Mammary epithelial cell (primary cell): ENCODE measurements at places on chromosomes 13 and 19.

GRCh38 chr19:3359919-3360420 lies 6.4 kb upstream of the NFIC start:
- no peak for DNase-seq

- no peak for DNase-seq
Observed at GRCh38 chr19:18396471-18397241, 766 bp downstream of the LRRC25 start.

GRCh38 chr13:99501184-99501847 lies at the start of gene TM9SF2:
Gene TM9SF2 (plus strand): TSS chr13:99501472. CDS start chr13:99501607, 135 bp downstream.
- DNase-seq, result peak; percentile 97

DNA sequence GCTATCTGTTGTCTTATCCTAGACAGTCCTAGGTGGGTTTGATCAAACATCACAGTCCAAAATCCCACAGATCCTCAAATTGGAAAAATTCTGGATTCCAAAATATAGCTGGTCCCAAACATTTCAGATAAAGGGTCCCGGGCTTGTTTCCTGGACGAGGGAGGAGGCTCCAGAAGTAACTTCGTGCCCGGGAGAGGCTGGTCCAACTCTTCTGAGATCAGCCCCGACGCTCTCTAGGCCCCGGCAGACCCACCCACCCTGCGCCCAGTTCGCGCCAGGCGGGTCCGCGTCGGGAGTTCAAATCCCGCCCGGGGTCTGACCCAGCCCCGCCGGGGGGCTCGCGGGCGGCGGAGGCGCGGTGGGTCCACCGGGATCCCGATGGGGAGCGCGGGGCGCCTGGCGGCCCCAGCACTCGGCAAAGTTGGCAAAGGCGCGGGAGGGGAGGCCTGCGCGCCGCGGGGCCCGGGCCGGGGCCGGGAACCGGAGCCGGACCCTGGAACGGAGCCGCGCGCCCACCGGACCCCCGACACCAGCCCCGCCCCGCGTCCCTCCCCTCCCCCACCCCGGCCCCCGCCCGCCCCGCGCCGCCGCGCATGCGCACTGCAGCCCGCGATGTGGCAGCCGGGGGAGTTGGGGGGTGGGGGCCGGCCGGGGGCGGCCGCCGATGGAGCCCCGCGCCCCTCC lies 513 bp downstream of the MIER2 start:
- DNase-seq, result no peak

GRCh38 chr13:49840675-49841074 lies 48.2 kb upstream of the KPNA3 start:
- DNase-seq, result no peak

GRCh38 chr13:96540670-96541069 lies 450.8 kb downstream of the HS6ST3 start:
- no peak for DNase-seq

DNA sequence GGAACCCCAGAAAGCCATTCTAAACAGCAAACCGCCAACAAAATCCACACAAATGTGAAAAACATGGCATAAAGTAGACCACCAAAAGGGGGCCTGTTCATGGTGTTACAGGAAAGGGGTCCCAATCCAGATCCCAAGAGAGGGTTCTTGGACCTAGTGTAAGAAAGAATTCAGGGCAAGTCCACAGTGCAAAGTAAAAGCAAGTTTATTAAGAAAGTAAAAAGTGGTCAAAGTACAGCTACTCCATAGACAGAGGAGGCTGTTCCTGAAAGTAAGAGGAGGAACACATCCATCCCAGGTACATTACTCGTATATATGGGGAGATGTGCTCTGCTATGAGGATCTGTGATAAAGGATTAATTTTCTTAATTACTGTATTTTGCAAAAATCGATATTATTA lies 67.8 kb upstream of the SLC15A1 start:
- DNase-seq, result no peak

- no peak for DNase-seq
Observed at GRCh38 chr19:49809160-49809940, 3.7 kb downstream of the FUZ start.

DNA sequence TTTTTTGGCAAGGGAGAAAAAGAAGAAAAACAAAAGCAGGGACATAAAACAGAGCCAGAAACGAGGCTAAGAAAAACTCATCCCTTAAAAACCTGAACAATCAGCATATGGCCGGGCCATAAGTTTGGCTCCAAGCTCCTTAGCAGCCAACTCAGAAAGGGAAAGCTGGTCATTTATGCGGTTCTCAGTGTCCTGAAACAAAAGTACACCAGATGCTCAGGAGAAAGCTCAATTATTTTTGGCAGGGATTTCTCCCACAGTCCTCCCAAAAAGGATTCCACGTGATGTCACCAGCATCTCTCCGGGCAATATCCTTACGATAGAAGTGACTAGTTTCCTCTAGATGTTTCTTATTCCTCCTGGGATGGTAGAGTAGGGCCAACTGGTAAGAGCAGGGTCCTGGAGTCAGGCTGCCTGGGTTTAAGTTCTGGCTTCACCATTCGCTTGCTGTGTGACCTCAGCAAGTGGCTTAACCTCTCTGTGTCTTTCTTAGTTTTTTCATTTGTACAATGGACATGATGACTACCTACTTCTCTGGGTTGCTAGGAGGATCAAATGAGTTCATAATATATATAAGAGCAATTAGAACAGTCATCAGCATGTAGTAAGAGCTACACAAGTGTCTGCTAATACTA lies 34.0 kb downstream of the PIN1 start:
- DNase-seq, result no peak

DNA sequence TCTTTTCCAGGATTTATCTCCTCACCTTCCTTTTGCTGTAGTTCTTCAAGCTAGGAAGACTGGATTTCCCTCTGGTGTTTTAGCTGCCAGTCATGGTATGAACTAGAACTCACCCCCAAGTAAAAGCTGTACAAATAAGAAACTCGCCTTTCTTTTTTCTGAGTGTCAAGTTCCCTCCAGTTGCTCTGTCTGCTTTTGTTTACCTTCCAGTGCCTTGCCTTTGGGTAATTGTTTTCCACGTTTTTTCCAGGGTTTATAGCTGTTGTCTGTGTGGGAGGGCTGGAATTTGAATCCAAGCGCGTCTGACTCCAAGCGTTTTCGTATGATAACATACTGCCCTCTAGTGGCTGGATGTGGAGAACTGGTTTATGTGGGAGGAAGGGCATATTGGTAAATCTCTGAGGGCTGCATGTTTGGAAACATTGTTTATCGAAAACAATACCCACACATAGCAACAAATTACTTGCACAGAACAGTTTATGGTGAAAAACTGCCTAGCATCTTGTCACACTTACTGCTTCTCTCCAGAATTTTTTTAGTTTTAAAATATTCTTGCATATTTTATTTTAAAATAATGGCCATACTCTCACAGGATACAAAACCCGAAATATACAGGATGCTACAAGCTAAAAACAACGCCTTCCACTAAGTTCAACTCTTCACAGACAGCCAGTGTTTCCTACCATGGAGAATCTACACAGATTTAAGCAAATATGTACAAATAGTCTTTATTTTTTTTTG lies 19.2 kb downstream of the RCN3 start:
- DNase-seq, result peak; percentile 72

GRCh38 chr13:65411521-65411920 lies 1818.6 kb downstream of the PCDH9 start:
- no peak for DNase-seq

DNA sequence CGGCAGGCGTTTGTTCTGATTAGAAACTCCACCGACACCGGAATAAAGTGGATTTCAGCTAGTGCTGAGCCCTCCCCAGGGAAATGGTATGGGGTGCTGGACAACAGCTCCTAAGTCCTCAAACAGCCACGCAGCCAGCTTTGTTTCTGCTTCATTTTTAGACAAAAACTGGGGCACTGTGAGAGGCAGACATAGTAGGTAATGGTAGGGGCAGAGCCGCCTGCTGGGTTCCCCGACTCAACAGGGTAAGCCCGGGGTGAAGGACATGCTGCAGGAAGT lies 39.7 kb downstream of the CARS2 start:
- no peak for DNase-seq

DNA sequence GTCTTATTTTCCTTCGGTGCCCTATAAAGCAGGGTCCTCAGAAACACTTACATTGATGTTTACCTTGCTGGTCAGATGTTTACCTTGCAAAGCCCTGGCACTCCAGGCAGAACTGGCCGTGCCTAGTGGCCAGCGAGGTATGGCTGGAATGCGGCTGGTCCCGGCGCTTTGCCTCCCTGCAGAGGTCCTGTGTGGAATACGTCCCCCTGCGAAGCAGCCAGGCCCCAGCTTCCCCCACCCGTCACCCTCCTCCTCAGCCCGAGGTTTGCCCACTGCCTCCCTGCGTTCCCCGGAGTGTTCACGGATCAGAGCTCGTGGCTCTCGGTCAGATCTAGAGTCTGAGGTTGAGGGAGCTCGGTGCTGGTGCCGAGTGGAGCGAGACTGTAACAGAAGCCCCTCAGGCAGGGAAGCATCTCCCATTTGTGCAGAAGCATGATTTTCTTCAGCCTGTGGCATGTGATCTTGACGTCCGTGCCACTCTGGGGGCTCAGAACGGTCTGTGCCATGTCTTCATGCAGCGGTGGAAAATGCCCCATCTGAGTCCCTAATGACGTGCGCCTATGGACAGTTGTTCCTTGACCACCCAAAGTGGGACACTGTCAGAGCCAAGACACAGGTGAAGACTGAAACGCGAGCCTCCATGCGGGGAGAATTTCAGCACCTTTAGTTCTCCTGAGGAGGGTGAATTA lies 54.8 kb upstream of the SOX1 start:
- no peak for DNase-seq

- no peak for DNase-seq
Observed at GRCh38 chr19:41861116-41861768, 1.2 kb downstream of the RPS19 start.

- DNase-seq, result peak; percentile 37
Observed at GRCh38 chr13:41244556-41244955, 18.8 kb downstream of the MTRF1 start.
